Fibroblast of lung (primary cell): ENCODE measurements at places on chromosomes 2 and 18. TPM values are rescaled to one million over a fixed set of nuclear protein-coding genes. Genes with fewer than 3 reads are reported as not detected.

Gene PLGLB1
- total RNA-seq = 0.26 and 0.99 TPM in 2 replicates

GRCh38 chr2:15706986-15707632 is 115.4 kb downstream of the DDX1 start:
- no peak for DNase-seq

Gene MYCN
- not detected in 2 replicates for total RNA-seq

Gene BMP10
- total RNA-seq = not detected in 2 replicates

Gene NAT8
- total RNA-seq = not detected in 2 replicates
